ENCODE measurements at places on chromosomes 5 and 9.
A peak's percentile ranks its signal among the peaks of the same experiment; 100 is the strongest.

DNA sequence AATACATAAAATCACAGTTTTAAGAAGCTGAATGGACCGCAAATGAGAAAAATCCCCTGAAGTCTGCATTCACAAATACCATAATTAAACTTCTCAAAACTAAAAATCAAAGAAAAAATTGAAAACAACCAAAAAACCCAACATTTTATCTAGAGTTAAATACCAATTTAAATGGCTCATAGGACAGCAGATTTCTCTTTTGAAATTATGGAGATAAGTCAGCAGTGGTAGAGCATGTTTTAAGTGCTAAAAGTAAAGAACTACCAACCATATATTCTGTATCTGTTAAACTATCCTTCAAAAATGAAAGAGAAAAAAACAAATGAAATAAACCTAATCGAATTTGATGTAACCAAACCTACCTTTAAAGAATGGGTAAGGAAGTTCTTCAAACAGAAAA is 862.8 kb downstream of the TAF11L14 start:
- DNase-seq, result no peak

DNA sequence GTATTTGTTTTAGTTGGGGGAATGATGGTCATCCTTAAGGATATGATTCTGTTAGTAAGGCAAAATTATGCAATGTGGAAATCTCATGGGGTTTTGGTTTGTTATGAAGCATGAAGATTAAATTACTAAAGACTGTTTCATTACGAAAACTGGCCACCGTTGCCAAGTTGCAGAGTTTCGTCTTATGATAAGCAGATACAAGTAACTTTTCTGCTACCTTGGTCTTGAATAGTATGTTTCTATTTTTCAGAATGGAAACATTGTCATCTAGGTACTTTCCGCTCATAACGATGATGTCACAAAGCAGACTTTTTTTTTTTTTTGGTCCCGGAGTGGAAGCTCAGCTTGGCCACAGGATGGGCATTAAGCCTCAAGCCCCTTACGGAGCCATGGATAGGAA is 4.2 kb downstream of the CCNI2 start:
- DNase-seq, result peak; percentile 70

GRCh38 chr5:151700820-151701219 is 14.1 kb upstream of the SPARC start:
- no peak for DNase-seq

- no peak for DNase-seq
These were observed 3.7 kb downstream of the SYK start for GRCh38 chr9:90805006-90805996.

DNA sequence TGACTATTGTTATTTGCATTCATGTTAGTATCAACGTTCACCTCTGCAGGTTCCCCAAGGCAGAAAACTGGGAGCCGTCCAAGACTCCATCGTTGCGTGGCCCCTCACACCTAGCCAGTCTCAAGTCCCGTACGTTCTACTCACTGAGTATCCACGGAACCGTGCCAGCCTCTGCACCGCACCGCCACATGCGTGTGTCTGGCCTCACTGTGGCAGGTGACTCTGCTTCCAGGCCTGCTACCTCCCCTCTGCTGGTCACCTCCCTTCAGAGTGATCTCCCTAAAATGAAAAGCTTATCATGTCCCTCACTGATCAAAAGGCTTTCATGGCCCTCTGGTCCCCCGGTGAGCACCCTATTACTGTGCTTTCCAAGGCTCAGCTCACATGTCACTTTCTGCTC is 108.1 kb downstream of the GABBR2 start:
- DNase-seq, result no peak

DNA sequence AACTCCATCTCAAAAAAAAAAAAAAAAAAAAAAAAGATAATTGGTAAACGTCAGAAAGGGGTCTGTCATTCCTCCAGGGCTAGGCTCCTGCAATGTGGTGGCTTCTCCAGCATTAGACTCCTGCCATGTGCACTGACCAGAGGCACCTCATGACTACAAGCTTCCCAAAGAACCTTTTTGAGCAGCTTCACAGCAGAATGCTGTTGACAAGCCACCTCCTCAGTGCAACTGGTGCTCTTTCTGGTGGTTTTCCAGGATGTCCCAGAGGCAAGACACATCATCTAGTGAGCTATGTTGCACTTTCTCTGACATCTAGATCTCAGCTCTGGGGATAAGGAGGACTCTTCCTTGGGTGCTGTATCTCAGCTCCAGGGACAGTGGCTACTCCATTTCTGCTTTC is 11.6 kb downstream of the RPL37 start:
- DNase-seq, result no peak

GRCh38 chr9:132240841-132241482 is 79.1 kb downstream of the NTNG2 start:
- peak; percentile 89 for DNase-seq

- DNase-seq, result no peak
These were observed 816.5 kb downstream of the EFNA5 start for GRCh38 chr5:106854105-106854687.

GRCh38 chr5:1414311-1415058 is 30.8 kb downstream of the SLC6A3 start:
- no peak for DNase-seq

GRCh38 chr9:98331536-98332259 is 76.2 kb upstream of the TBC1D2 start:
- peak; percentile 23 for DNase-seq

GRCh38 chr9:128175726-128176125 is 15.6 kb downstream of the CIZ1 start:
- DNase-seq, result no peak

DNA sequence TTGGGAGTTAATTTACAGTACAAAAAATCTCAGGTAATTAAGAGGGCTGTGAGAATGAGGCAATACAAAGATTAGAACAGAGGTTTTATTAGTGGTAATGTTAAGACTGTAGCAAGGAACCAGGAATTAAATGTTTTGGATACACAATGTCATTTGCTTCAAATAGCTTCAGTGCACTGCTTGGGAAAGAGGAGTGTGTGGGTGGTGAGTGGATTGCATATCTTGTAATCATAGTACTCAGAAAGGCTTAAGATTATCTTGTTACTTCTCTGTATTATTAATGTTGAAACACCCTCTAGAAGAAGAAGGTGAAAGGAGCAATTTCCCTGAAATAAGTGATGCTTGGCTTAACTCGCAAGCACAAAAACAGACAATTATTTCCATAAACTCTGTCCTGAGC is 21.0 kb upstream of the TBCA start:
- peak; percentile 16 for DNase-seq

DNA sequence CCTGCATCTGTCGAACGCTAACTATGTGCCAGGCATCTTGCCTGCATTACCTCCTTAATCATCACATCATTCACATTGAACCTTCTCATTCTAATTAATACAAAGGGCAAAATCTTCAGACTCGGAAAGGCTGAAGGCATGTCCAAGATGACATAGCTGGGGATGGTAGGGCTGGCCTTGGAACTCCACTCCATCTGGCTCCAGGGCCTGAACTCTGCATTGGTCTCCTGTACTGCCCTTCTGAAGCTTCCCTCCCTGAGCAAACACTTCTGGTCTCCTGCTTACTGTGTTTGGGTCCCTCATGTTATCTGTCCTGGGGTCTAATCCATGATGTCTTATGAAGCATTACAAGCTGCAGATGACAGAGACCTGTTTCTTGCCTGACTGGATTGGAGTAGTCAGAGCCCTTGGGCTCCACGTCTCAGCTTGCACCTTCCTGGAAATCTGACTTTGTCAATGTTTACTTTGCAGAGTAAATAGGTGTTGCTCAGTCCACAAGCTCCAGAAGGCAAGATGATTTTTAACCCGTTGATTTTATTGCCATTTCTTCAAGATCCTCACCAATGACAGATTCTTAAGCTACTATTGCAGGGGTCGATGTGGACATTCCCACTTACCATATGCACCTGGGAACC is 106.1 kb downstream of the GALNT10 start:
- no peak for DNase-seq

DNA sequence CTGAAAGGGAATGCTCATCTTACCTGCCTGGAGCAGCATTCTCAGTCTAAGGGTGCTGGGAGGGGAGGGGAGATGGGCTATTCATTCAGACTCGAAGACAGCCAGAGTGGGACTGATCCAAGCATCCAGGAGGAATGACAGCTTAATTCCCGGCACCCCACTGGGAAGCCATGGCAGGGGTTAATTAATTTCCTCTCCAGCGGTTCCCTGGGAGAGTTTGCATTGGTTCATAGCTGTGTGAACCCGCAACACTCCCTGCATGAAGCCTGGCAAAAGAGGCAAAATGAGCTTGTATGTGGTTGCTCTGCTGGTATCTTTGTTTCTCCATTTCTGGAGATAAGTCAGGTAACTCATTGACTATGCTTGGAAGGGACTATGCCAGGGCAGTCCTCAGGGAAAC is 401.0 kb upstream of the SLC24A2 start:
- DNase-seq, result no peak

DNA sequence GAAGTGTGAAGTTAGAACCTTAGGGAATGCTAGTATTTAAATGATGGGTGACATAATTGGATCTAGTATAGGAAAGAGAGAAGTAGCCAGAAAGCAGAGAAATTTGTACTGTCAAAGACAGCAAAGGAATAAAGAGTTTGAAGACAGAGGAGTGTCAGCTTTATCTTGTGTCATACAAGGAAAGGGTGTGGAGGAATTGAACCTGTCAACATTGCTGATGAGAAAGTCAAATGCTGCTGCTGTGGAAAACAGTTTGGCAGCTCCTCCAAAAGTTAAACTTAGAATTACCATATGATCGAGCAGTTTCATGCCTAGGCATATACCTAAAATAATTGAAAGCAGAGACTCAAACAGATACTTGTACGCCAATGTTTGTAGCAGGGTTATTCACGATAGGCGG is 63.7 kb downstream of the DENND4C start:
- no peak for DNase-seq

GRCh38 chr5:39648848-39649227 is 224.1 kb upstream of the DAB2 start:
- DNase-seq, result peak; percentile 63

DNA sequence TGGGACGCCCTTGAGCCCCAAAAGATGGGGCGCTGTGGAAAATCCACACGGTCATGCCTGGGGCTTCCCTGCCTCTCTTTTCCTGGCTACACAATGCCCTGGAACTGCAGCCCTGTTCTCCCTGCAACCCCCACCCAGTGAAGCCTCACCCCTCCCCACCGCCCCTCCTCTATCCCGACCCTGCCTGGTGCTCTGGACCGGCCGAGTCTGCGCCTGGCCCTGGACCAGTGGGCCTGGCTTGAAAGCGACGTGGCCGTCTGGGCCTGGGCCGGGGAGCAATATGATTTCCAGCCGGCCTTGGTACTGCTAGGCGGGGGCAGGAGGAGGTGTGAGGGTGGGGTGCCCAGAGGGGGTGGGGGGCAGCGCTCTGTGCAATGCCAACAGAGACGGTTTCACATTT is 71.0 kb upstream of the RNU6ATAC start:
- DNase-seq, result no peak

- DNase-seq, result peak; percentile 29
These were observed 913.9 kb downstream of the TLE4 start for GRCh38 chr9:80485420-80486250.

DNA sequence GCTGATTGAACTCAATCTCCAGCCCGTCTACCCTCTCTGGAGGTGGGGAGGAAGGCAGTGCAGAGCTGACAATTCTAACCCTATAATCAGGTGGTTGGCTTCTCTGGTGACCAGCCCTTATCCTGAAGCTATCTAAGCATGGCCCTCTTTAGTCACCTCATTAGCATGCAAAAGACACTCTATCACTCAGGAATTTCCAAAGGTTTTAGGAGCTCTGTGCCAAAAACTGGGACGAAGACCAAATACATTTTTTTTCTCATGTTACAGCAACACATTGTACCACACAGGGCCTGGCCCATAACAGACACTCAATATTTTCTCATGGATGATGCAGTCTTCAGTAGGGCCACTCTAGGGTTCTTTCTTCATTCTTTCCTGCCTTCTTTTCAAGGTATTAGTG is 118.8 kb upstream of the VLDLR start:
- peak; percentile 17 for DNase-seq

GRCh38 chr9:134585021-134585561 is 56.5 kb upstream of the COL5A1 start:
- no peak for DNase-seq

DNA sequence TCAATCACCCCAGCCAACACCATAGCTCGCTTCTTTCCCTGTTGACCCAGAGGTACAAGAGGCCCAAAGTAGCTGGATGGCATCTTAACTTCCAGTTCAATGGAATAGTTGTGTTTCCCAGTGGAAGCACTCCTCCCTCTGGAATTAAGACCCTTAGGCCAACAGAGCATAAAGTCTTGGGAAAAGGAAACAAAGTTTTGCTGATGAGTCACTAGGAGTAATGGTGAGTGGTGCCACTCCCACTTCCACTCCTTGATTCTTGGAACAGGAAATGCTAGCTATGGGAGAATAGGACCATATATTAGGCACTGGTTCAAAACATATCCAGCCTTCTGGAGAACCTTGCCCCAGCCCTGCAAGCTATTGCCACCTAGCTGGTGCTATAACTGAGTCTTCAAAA is 44.7 kb upstream of the LMX1B start:
- DNase-seq, result no peak

DNA sequence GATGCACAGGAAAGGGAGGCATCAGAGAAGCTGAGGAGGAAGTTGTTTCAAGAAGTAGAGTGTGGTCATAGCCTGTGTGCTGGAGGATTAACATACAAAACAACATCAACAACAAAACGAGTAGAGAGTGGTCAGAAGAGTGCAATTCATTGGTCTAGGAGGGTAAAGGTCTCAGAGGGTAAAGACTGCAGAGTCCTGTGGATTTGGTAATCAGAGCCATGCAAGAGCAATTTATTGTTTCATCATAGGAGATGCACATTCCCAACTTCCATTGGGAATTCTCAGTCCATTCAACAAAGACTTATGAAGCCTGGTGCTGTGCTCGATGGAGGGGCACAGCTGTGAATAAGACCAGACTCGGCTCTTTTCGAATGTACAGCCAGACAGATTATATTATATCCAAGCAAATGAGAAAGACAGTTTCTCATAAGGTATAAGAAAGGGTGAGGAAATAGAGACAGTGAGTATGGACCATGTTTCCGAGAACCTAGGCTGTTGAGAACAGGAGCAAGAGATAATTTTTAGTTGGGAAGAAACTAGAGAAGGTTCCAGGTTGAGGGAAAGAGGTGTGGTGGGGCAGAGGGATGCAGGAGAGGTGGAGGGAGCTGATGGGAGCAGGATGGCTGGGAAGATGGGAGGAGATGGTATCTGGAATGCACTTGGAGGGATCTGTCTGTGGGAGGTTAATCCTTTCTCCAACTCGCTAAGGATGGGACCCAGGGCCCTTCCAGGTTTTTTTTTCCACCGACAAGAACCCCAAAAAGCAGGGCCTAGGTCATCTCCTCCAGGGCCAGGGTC is 7.9 kb upstream of the MYORG start:
- DNase-seq, result no peak

- no peak for DNase-seq
These were observed 72.3 kb downstream of the SEMA5A start for GRCh38 chr5:9473624-9474023.

GRCh38 chr9:76463211-76463610 is 4.2 kb downstream of the GCNT1 start:
- no peak for DNase-seq

- DNase-seq, result no peak
These were observed 1.4 kb downstream of the HAND1 start for GRCh38 chr5:154476354-154477205.

All from iris pigment epithelial cell (primary cell).